Mesenteric fat pad (tissue), 1 donor: ENCODE measurements at places on chromosomes 4 and X. TPM values are rescaled to one million over a fixed set of nuclear protein-coding genes. Genes with fewer than 3 reads are reported as not detected.

- no peak for DNase-seq
These were observed 286.2 kb downstream of the EVC2 start for GRCh38 chr4:5422195-5422594.

DNA sequence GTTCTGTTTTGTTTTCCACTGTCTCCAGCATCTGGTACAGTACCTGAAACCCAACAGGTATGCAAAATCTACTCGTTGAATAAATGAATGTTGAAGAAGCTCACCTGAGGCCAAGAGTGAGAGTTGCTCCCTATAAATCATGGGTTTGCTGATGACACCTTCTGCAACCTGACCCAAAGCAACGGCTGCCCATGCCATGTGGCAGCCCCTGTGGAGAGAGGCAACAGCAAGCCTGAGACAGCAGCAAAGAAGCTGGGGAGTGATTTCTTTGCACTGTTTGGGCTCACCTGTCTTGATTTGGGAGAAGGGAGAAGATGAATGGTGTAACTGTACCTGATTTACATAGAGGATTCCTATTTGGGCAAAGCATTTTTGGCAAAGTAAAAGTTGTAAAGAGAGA, 119.8 kb upstream of the GPC4 start:
- no peak for DNase-seq

- DNase-seq, result no peak
These were observed 5.7 kb downstream of the NIPAL1 start for GRCh38 chr4:48022192-48022799.

DNA sequence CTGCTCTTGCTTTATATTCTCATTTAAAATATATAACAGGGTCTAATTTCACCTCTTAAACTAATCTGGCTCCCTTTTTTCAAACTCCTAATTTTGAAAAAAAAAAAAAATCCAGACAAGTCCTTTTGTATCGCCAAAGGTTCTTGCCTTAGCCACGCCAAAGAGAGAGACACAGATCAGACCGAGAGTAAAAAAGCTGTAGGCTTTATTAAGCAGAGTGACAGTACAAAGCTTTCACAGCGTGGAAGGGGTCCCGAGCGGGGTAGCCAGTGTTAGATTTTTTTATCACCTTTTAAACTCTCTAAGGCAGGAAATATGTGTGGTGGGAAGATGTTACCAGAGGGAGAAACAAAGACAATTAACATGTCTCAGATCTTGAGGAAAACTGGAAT, 54.1 kb downstream of the PAGE2 start:
- no peak for DNase-seq

DNA sequence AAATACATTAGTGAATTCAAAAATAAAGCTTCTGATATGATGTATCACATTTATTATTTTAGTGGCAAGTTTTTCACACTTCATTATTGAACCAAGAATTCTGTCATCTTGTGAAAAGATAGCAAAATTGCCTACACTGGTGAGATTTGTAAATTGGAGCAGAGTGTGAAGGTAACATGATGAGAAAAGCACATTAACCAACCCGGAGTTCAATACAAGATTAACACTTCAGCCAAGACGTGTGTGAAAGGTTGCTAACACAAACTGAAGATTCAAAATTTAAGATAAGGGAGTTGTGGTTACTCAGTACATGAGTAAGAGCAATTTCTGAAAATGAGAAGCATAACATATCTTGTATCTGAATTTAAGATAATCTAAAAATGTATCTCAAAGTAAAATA, 346.7 kb downstream of the PDHA2 start:
- DNase-seq, result no peak

- no peak for DNase-seq
These were observed 296.3 kb downstream of the GALNTL6 start for GRCh38 chr4:172109466-172109865.

- DNase-seq, result no peak
These were observed 1.5 kb upstream of the TSPAN5 start for GRCh38 chr4:98659741-98660462.

- DNase-seq, result no peak
These were observed 59.2 kb upstream of the LEF1 start for GRCh38 chr4:108227923-108228322.

GRCh38 chrX:128769495-128769894, 717.3 kb upstream of the ACTRT1 start:
- no peak for DNase-seq

DNA sequence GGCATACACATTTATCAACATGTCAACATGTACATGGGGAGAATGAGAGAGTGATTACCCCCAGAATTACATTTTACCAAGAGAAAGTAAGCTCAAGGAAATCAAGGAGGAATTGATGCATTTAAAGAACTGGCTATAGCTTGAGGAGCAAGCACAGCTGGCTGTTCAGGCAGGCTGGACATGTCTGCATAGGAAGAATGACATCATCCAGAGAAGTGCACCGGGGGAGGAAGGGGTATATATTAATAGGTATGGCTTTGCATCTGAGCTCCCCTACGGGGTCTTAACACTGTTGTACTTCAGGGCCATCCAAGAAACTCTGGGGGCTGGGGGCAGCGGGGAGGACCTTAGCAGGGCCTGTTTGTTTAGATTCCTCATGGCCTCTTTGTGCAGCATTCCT, 222.4 kb upstream of the VCX start:
- no peak for DNase-seq

- no peak for DNase-seq
These were observed 611.0 kb upstream of the MAGEB2 start for GRCh38 chrX:29604381-29604780.

- no peak for DNase-seq
These were observed 124.2 kb upstream of the EOLA2 start for GRCh38 chrX:150062292-150063137.

GRCh38 chr4:117941611-117942010, 92.7 kb upstream of the NDST3 start:
- DNase-seq, result no peak

DNA sequence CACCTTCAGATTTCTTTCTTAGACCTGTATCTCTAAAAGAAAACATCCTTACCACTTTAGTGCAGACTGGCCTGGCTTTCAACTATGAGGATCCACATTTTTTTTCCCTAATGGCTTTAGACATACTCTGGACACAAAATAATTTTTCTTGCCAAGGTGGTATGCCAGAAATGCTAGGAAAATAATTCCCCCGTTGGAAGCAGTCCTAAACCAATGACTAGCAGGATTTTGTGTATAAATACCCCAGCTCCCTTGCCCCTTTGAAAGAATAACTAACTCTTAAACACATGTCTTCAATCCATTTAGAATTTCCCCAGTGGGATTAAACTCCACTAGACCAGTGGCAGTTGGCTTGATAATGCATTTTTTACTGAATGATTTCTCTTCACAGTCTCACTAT, 500.5 kb upstream of the FTHL17 start:
- DNase-seq, result no peak

GRCh38 chrX:70289793-70290770, at the start of the genes KIF4A and PDZD11:
Gene KIF4A (plus strand): TSS chrX:70290104. CDS start chrX:70290459, 355 bp downstream.
Gene PDZD11 (minus strand): TSS chrX:70289927. CDS start chrX:70289341, 586 bp downstream.
- DNase-seq, result peak; percentile 93

GRCh38 chrX:140711894-140712293, 2.3 kb downstream of the LINC00632 start:
- DNase-seq, result no peak

DNA sequence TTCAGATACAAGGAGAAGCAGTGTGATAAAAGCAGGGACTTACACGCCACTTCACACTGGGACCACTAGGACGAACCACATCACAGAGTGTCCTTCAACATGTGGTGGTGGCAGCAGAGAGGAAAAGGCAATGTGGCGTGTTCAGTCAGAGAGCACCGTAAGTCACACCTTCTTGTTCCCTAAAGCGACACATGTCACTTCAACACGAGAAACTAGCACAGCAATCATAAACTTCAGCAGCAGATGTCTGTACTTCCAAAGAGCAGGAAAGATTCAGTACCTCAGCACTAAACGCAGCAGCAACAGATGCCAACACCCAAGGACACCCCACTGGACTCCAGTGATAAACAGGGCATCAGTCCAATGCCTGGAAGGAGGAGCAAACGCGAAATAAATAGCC, 96.7 kb downstream of the AREG start:
- DNase-seq, result no peak

- DNase-seq, result no peak
These were observed 322.4 kb downstream of the CCSER1 start for GRCh38 chr4:90449626-90450025.

DNA sequence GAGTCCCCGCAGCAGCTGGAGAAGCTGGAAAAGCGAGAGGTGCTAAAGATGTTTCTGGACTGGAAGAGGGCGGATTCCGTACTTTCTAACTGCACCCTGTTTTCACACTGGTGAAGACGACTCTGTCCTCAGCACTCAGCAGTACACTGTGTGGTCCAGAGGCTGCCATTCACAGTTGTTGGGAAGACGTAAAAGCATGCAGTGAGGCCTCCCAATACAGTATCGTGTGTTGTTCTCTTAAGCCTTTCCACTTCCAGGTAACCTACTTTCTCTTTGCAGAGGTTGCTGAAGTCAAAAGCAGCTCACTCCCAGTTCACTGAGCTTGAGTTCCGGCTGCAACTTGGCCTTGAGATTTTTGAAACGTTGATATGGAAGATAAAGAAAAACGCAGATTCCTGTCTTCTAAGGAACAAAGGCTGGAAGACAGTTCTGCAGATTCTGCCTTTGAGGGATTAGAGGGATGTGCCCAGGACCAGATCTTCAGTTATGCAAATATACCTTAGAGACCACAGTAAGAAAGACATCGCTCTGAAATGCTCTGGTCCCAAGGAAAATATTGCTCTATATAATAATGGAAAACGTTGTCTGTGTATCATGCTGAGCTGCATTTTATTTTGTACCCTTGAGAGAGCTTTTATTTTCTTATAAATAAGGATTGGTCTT, 540.9 kb downstream of the TRIML1 start:
- DNase-seq, result no peak

- no peak for DNase-seq
These were observed 94.6 kb upstream of the RPS6KA3 start for GRCh38 chrX:20361081-20361889.

GRCh38 chrX:155514225-155514624, 55.8 kb upstream of the F8A3 start:
- DNase-seq, result no peak

GRCh38 chrX:5117816-5118215, 1110.9 kb downstream of the NLGN4X start:
- DNase-seq, result no peak

DNA sequence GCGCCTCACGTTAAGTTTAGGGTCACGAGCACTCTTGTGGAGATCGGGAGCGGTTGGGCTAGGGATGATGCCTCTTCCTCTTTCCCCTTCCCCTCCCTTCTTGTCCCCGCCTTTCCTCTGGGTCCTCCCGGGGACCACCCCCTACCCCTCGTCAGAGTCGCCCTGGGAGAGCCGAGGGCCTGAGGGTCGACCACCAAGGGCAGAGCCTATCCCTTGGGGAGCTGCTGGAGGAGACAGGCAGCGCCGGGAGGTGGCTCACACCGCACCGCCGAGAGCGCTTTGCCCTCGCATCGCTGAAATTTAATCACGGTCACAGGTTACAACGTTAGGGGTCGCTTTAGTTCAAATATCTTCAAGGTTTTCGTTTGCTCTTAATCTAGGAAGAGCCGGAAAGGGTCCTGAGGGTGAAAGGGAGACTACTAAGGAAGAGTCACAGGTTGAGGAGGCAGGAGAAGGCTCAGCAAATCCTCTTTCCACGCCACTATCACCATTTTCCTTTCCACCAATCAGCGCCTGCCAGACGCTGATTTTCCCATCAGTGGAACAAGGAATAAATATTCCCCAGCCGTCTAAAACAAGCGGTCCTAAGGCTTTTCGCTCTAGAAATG, 528 bp upstream of the SNCA start:
- DNase-seq, result no peak

DNA sequence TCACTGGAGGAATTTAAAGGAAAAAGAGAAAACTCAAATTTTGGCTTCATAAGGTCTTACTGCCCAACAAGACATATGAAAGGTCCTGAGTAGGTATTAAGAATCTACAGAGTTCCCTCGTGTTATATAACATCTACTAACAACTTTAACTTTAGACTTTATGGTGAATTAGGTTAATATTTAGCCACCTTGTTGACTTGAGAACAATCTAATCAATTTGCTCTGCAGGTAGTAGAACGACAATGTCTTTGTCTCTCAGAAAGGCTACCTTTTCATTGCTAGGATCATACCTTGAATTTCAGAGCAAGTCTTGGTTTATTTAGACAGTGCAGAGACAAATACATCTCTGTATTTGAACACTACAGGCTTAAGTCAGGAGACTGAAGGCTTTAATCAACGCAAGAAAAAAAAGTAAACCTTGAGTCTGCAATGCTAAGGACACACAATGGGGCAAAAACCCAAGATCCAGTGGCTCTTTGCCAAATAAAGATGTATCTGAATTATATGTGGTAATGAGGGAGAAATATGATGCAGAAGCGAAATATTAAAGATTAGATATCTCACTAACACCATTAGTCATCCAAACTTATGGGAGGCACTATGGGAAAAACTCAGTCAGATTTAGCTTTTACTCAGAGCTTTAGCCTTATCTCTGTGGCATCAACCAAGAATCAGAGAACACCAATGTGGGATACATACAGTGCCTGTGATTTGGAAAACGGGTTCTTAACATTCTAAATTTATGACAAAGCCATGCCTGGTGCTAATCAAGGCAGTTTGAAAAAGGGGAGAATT, 93.6 kb upstream of the FTHL17 start:
- DNase-seq, result no peak

GRCh38 chrX:129773649-129774458, 5.9 kb upstream of the SASH3 start:
- no peak for DNase-seq

GRCh38 chr4:159104694-159105414, 2.0 kb downstream of the RAPGEF2 start:
- no peak for DNase-seq

DNA sequence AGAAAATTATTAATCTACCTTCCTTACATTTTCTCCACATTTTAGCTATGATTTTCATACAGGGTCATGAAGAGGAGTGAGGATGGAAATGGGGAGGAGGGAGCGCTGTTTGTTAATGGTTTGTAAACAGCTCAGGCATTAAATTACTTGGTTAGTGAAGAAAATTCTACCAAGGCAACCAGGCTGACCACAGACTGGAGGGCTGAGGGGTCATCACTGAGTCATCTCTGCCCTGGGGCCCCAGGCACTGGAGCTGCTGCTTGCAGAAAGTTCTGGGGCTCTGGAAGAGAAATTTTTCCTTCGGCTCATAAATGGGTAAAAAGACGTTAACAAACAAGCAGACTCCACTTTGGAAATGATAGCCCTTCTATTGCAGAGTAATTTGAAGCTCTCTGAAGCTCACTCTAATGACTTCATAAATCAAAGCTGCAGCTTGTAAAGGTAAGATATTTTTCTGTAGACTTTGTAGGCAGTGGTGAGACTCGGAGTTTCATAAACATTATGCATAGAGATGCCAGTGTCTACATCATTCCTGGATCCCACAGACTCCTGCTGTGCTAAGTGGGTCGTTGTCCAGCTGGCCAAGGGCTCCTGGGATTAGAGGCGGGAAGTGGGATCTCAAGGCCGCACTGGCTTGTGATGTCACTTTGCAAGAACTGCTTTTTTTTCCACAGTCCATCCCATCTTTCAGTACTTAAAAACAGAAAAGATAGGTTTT, 159.6 kb downstream of the PTTG2 start:
- DNase-seq, result no peak

MAGEC3 gene
- not detected for total RNA-seq

SLC9A7 gene
- 1.3 TPM for total RNA-seq

SLC6A14 gene
- not detected for total RNA-seq

GRIA3 gene
- total RNA-seq, result 0.71 TPM

TENM3 gene
- total RNA-seq, result 38.1 TPM

BANK1 gene
- total RNA-seq, result 11.6 TPM

TRIM61 gene
- total RNA-seq, result 2.1 TPM

ABCG2 gene
- total RNA-seq, result 1.7 TPM

TMEM150C gene
- total RNA-seq, result 9.2 TPM

REELD1 gene
- 0.29 TPM for total RNA-seq

GNPDA2 gene
- total RNA-seq, result 12.2 TPM

MAGEC1 gene
- not detected for total RNA-seq
